Esophagus mucosa (tissue), 1 donor: ENCODE measurements at places on chromosomes 7 and 10. TPM values are rescaled to one million over a fixed set of nuclear protein-coding genes. Genes with fewer than 3 reads are reported as not detected.

The OPALIN gene
- total RNA-seq, result not detected

The VIPR2 gene
- 0.04 TPM for total RNA-seq

The OR2A5 gene
- total RNA-seq, result not detected

DNA sequence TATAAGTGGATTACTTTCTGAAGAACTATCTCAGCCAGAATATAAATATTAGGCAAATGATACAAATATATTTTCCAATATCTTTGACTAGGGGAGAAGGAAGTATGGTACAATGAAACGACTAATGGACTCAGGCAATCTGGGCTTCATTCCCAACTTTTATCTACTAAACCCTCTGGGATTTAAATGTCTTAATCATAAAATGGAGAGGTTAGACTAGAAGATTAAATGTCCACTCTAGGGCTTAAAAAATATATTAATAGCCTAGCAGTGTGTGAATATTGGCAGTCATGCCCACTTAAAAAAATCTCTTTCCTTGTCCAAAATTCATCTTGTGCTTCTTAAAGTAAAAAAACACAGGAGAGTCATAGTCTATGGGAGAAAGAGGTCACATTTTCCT lies 98.3 kb downstream of the CTTNBP2 start:
- ATAC-seq, result no peak

- no peak for ATAC-seq
Observed at GRCh38 chr7:98230746-98231471, 19.7 kb downstream of the BHLHA15 start.

GRCh38 chr10:871951-872403 lies 59.5 kb downstream of the LARP4B start:
- no peak for ATAC-seq

DNA sequence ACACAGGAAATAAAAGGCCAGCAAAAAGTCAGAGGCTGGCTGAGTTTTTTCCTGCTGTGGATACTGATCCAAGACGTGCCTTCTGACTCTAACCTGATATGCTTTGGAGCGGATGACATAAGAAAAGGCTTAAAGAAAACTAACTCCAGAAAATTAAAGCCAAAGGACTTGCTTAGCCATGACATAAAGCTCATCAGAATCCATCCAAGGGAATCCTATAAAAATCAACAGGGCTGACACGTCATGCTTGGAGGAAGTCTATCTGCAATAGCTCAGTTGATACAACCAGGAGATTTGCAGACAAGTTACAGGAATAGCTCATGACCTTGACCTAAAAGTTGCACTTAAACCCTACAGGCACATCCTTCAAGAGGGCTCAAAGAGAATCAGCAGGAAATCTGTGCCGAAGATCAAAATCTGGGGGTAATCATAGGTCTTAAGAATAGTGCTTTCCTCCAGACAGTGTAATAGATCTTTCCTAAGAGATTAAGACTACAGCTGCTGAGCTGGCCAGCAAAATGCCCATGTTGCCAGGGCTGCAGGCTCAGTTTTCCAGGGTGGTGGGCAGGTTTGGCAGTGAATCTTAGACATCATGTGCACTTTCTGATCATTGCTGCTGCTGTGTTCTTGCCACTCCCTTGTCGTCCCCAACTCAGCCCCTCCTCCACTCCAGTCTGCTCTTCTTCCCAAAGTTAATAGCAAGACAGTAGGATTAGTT lies 111.5 kb upstream of the SVIL start:
- no peak for ATAC-seq

DNA sequence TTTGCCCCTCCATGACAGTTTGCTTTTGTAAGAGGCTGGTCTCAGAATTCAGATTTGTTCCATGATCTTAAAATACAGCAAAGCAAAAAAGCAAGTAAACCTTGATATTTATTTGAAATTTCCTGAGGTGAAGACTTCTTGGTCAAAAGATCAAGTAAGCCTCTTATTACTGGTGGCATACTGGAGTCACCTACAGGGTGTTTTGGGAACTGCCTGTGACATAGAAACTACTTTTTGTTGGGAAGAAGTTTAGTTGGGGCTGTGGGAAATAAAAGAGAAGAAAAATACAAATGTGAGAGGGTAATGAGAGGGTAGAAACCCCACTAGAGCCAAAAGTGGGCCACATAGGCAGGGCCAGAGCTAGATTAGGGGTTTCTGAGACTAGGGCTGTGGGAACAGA lies 217.9 kb downstream of the OTUD1 start:
- no peak for ATAC-seq
